Neural crest cell (in vitro differentiated cells): ENCODE measurements at places on chromosomes 13 and 19. TPM values are rescaled to one million over a fixed set of nuclear protein-coding genes. Genes with fewer than 3 reads are reported as not detected.

GRCh38 chr13:111549464-111549863 lies 229.0 kb downstream of the TEX29 start:
- no peak for DNase-seq

GRCh38 chr13:18235756-18236527 lies 945.7 kb downstream of the TUBA3C start:
- DNase-seq, result no peak

DNA sequence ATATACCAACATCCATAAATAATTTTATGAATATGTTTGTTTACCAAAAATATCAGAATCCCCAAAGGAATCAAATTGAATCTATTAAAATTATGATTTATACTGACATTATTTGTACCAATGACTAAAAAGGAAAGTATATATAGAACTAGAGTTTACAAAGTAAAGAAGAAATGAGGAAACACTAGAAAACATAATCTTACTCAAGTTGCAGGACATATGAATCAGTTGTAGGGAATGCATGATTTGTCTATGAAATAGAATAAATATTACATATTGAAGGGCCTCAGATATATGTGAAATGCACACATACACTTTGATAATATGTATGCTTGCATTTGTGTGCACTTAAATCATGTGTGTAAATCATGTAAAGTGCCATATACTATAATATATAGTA lies 1466.4 kb downstream of the EFNB2 start:
- no peak for DNase-seq

DNA sequence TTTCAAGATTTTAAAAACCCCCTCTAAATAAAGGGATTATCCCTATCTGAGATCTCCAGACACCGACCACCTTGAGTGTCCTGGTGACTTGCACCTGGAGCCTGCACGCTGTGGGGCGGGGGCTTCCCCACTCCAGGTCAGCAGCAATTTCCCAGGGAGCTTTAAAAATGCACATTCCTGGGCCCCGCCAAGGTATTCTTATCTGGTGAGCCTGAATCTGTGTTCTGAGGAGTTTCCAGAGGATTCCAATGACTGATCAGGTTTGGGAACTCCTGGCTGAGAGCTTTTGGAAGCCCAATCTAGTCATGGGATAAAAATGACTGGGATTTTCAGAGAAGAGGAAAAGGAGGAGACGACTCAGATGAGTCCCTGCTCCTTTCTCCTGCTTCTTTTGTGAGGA lies 66.1 kb downstream of the FGF9 start:
- no peak for DNase-seq

GRCh38 chr19:43524922-43525835 lies 1.8 kb downstream of the ETHE1 start:
- DNase-seq, result no peak

DNA sequence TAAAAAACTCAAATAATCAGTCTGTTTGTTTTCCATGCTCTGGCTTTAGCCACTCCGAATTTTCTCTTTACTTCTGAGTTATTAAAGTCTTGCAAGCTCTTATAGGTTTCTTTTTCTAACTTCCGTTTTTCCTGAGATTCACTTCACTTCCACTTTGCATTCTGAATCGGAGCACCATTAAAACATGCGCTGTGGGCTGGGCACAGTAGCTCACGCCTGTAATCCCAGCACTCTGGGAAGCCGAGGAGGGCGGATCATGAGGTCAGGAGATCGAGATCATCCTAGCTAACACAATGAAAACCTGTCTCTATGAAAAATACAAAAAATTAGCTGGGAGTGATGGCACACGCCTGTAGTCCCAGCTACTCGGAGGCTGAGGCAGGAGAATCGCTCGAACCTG lies 357.9 kb downstream of the SLITRK6 start:
- no peak for DNase-seq

DNA sequence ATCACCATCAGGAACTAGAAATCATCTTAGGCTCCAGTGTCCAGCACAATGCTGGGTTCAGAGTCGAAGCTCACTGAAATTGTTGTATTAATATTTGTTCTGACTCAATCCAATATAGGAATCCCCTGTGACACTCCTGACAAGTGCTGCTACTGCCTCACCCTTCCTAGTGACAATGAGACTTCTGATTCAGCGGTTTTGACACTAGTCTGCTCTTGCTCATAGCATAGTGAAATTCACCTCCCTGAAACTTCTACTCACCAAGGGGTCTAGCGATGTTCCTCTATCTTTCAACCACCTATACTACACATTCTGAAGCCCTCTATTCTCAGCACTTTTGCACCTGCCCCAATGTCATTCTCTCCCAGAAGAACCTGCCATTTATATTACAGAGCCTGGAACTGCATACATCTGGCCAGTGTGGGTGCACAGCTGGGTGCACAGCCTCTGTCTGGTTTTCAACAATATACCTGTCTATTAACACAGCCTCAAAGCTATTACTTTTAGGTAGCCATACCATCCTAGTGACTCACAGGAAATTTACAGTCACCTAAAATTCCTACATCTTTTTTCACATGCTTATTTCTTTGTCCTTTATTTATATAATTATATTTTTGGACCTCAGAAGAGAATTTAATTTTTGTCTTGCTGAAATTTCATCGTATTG lies 88.3 kb downstream of the DOCK9 start:
- no peak for DNase-seq

The ZNF85 gene
- total RNA-seq, result 24.4 and 27.2 TPM in 2 replicates

DNA sequence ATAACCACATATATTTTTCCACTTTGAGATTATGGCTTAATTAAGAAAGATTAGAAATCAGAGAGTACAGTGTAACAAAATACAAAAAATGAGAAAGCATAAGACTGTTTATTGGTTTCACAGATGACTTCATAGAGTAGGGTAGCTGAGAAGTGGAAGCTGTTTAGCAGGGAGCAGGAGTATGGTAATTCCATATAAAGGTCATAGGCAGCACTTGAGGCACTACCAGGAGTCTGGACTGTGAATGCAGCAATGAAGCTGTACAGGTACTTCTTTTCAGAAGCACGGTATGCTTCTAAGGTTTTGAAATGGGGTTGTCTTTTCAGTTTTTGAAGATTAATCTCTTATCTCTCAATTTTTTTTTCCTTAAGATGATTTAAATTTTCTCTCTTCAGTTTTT lies 69.2 kb downstream of the MICU2 start:
- DNase-seq, result no peak

DNA sequence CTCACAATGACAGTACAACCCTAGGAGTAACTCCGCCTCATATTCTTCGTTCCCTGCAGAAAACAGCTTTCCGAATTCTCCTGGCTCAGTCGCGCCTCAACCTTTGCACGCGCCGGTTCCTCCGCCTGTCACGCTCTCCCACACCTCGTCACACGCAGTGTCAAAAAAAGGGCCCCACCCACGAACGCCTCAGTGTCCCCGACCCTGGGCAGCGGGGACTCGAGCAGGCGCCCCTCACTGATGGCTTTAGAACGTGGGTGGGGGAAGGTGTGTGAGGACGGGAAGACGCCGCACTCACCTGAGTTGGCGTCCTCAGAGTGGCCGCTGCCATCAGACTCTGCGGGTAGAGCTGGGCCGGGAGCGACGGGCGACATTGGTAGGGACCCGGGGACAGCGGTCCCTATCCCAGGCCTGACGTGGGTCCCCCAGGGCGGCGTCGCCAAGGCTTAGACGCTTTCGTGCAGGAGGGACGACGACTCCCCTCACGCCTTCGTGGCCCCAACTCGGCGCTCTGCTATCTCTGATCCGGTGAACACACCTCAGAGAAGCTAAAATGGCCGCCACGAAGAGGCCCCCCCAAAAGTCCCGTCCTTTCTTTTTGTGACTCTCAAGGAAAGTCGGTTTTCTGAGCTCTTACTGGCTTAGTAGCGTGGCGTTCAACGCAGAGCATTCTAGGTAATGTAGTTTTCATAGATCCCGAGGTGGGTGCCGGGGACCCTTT lies at the start of gene ZNF154:
Gene ZNF154, minus strand, starts transcription at position 564 of the 721 bp plus-strand sequence. Its CDS starts 233 bp downstream, at position 331.
- DNase-seq, result peak; percentile 58
